ENCODE measurements at places on chromosomes 5 and 9.

DNA sequence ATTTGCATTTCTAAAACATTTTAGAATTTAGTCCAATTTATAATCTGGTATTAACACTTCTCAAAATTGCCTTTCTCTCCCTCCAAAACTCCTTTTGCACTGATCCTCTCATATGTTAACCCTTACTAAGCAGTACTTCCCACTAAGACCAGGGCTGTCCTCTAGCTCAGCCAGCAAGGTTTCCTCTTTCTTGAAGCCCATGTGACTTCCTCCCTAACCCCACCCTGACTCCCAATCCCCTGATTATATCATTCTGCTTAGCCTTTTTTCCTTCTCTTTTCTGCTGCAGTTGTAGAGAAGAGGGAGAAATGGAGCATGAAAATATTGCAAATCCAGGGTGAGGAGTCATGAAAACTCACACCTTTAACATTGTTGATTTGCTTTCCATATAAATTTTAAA, 241.7 kb downstream of the MCTP1 start:
- no peak for DNase-seq

GRCh38 chr9:68951879-68952659, 61.8 kb downstream of the PRKACG start:
- DNase-seq = no peak

DNA sequence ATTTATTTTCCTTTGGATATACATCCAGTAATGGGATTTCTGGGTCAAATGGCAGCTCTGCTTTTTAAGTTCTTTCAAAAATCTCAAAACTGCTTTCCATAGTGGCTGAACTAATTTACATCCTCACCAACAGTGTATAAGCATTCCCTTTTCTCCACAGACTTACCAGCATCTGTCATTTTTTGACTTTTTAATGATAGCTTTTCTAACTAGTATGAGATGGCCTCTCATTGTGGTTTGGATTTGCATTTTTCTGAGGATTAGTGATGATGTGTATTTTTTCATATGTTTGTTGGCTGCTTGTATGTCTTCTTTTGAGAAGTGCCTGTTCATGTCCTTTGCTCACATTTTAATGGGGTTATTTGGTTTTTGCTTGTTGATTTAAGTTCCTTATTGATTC, 90.0 kb upstream of the HMHB1 start:
- no peak for DNase-seq

- DNase-seq = no peak
These were observed 285.7 kb upstream of the TUT7 start for GRCh38 chr9:86639899-86640379.

DNA sequence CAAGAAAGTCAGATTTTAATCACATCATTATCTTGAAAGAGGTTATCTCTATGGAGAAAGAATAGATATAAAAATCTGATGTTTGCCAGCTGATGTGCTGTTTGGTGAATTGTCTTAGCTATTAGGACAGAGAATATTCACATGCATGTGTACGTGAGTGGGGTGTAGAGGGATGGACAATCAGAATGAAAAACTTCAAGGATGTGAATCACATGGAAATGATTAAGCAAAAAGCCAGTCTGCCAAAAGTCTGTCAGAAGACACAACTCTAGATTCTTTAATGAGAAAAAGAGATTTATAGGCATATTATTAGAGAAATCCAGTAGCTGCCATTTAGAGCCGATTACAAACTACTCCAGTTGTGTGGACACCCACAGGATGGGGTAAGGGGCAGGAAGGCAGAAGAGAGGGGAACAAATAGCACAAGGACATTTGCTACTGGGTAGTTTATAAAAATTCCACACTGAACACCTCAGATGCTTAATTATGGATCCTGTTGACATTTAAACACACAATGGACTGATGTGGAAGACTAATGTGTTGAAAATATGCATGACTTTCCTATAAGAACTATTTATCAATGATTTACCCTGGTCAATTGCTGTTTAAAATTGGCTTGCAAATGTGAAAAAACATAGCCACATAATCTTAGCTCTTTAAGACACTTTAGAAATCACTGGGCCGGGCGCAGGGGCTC, 127.4 kb downstream of the PTTG1 start:
- no peak for DNase-seq

GRCh38 chr5:96851312-96852062, 24.8 kb upstream of the ERAP2 start:
- no peak for DNase-seq

DNA sequence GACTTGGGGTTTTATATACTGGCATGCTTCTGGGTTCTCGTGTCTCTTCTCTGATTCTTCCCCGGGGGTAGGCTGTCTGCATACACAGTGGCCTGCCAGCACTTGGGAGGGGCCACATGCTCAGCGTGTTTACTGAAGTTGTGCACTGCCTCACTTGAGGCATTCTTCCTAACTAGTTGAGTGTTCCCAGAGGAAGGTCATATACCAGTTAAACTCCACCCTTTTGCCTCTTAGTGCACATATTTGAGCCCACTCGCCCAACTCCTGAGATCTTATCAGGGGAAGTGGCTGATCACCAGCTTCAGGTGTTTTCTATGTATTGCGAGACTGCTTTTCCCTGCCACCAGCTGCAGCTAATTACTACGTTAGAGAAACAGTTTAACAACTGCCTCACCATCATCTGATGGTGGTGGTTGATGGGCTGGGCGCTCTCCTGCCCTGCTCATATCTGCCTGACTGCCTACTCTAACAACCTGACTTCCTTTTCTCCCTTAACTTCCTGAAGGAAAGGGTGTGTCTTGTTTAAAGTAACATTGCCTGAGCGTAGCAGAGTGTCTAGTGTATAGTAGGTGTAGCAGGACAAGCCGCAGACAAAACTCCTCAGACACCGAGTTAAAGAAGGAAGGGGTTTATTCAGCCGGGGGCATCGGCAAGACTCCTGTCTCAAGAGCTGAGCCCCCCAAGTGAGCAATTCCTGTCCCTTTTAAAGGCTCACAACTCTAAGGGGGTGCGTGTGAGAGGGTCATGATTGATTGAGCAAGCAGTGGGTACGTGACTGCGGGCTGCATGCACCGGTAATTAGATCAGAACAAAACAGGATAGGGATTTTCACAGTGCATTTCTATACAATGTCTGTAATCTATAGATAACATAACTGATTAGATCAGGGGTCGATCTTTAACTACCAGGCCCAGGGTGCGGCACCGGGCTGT, 60.1 kb upstream of the CLINT1 start:
- DNase-seq = no peak

- no peak for DNase-seq
These were observed 333.3 kb downstream of the SEMA5A start for GRCh38 chr5:9212605-9213004.

DNA sequence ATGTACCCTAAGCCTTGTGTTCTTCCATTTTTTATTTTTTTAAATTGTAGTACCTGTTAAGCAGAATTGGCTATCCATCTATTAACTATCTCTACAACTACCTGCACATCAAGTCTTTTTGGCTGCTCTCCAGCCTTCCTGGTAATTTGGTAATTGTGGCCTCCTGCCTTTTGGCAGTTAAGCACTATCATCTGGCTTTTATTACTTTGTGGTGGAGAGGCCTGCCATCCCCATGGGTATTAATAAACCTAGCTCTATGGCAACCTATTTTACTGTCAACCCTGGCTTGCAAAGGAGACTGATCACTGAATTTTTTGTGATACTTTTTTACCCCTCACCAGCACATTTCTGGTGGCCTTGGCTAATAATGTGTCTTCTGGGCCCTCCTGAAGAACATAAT, 20.5 kb downstream of the SELENOP start:
- DNase-seq = no peak
